NCI-H1417 treated with DMSO at 0.1 percent for 48 hours (cell line): ENCODE measurements at places on chromosomes 2 and 18.

DNA sequence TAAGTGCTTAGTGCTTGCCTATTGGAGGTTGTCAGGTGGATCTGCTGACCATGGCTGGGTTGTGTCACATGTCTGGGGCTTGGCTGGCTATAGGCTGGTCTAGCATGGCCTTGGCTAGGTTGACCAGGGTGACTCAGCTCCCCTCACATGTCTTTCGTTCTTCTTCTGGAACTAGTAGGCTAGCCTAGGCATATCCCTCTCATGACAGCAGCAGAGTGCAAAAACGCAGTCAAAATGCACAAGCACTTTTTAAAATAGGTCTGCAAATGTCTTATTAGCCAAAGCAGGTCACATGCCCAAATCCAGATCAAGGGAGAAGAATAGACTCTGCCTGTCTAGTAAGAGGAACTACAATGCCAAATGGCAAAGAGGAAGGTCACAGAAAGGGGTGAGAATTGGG lies 179.7 kb upstream of the ACVR2A start:
- DNase-seq: no peak

GRCh38 chr18:35426786-35427185 lies 49.6 kb upstream of the ZNF396 start:
- no peak for DNase-seq

DNA sequence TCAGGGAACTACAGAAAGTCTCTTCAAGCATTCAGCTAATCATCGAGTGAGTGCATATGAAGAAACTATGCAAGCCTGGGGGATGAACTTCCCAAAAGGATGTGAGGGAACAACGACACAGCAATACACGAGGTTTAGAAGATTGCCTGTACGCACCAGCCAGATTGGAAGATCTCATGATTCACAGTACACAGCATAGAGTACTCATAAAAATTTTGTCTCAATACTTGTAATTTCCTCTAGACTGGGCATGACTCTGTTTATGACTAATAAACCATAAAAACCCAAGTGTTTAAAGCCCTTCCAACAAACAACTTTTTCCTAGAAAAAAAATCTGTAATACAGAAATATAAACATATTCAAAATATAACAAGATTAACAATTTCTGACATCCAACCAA lies 279.7 kb downstream of the KCNJ3 start:
- DNase-seq: no peak

DNA sequence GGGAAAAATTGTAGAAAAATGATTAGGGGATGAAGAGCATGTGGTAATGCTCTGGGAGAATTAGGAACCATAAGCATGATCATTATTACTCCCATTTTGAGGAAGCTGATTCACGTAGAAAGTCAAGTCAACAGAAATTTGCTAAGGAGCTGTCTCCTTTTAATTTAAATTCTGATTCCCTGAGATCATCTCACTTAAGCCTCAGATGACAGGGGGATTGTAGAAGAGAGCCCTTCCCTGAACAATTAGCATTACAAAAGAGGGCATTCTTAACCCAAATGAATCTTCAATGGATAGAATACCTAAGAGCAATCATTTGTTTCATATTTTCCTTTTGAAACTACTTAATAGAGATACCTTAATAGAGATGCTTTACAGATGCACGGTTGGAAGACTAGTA lies 267.9 kb downstream of the NYAP2 start:
- no peak for DNase-seq

DNA sequence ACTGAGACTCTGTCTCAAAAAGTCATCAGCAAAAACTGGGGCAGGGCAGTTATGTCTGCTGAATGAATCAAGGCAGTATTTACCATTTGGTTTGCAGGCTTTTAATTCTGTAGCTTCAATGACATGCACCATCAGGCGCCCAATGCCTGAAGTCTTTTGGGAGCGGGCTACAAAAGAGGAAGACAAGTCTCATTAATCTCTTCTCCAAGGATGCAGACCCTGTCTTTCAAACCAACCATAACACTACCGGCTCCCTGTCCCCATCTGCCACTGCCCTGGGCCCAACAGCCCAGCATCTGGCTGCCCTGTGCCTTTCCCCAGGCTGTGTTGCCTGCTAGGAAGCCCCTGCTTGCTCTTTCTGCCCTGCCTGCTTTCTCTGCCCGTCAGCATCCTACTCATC lies 30.3 kb downstream of the FAM228A start:
- no peak for DNase-seq

GRCh38 chr2:216410550-216410949 lies 1.7 kb upstream of the SMARCAL1 start:
- DNase-seq: no peak

DNA sequence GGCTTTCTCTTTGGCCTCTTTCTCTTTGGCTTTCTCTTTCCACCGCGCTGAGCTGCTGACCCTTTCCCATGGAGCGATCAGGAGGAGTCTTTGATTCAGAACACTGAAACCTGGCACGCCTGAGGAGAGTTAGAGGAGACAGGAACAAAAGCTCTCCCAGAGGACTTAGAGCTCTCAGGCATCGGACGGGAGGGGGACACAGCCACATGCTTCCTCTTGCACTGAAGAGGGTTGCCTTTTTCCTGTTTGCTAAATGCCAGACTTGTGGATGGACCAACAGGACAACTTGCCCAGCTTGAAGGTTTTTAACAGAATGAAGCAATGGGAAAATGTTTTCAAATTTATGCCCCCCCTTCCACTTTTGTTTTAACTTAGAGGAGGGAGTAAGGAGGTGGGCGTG lies 3.6 kb upstream of the PTPN18 start:
- no peak for DNase-seq

DNA sequence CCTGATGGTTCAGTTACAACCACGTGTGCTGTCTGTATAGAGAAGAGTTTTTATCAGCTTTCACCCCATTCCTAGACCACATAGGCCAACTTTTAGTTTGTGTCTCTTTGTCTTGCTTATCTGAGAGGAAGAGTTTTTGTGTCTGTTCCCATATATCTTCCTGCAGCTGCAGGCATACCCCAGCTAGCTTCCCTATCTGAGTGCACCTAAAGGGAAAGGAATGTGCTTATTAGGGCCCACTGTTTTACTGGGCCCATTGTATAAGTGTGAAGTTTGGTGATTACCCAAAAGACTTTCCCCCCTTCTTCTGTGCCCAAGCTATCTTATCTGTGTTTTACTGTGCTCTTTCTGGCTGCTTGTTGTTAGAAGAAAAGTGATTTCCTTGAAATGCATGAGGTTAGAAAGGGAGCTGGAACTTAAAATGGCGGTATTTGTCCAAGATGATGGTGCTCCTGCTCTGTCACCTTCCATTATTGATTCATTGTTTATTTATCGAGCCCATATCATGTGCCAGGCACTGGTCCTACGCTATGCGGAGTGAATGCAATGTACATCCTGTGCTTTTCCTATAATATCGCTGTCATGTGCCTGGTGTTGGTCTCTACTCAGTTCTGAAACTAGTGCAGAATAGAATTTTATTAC lies 57.2 kb downstream of the NYAP2 start:
- no peak for DNase-seq

DNA sequence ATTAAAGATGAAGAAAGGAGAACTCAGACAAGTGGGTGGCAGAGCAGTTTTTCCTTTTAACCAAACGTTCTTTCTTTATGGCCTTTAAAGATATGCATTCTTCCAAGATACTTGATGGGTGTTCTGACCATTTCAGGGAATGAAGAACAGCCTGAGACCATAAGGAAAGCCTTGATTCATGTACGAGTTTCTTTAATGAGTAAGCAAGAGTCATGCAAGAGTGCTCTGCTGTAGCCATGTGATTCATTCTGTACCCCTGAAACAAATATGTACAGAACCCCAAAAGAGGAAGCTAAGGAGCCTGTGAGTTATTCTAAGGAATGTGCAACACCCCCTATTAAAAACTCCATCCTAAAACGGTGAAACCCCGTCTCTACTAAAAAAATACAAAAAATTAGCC lies 372.8 kb downstream of the MTX2 start:
- DNase-seq: no peak

DNA sequence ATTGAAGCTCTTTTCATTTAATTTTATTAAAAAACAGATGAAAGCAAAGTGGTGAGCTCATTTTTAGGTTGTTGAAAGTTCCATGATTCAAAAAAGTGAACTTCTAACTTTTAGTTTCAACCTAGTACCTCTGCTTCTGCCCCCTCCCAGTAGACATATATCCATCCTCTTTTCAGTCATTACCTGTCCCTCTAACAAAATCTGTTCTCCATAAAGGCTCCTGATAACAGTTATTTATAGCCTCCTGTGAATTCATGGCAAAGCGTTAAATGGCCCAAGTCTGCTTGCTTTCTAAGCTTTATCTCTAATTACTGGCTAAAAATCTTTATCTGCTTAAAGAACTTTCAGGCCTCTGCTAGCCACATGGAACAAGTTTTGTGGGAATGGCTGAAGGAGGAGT lies 148.1 kb downstream of the TTC27 start:
- no peak for DNase-seq

- DNase-seq: no peak
These were observed 120.4 kb upstream of the KLF7 start for GRCh38 chr2:207286106-207286505.

- DNase-seq: no peak
These were observed 52.1 kb upstream of the EPB41L5 start for GRCh38 chr2:119960821-119961220.
